SJCRH30 (cell line): ENCODE measurements at places on chromosomes 6 and 20. TPM values are rescaled to one million over a fixed set of nuclear protein-coding genes. Genes with fewer than 3 reads are reported as not detected.

Gene CALHM4
- not detected in 2 replicates for total RNA-seq

DNA sequence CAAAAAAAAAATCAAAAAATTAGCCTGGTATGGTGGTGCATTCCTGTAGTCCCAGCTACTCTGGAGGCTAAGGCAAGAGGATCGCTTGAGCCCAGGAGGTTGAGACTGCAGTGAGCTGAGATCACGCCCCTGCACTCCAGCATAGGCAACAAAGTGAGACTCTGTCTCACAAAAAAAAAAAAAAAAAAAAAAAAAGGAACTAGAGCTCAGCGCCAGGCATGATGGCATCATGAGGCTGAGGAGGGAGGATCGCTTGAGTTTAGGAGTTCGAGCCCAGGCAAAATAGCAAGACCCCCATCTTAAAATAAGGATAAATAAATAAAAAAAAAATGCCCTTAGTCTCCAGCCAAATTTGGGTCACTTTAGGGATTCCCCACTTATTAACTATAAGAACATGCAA lies 40.4 kb upstream of the PIM1 start:
- H3K4me3 ChIP-seq: no peak overlapping the region
- DNase-seq: no peak
- peaks cover 34% of the 10 kb centered on the region for H3K4me1 ChIP-seq

DNA sequence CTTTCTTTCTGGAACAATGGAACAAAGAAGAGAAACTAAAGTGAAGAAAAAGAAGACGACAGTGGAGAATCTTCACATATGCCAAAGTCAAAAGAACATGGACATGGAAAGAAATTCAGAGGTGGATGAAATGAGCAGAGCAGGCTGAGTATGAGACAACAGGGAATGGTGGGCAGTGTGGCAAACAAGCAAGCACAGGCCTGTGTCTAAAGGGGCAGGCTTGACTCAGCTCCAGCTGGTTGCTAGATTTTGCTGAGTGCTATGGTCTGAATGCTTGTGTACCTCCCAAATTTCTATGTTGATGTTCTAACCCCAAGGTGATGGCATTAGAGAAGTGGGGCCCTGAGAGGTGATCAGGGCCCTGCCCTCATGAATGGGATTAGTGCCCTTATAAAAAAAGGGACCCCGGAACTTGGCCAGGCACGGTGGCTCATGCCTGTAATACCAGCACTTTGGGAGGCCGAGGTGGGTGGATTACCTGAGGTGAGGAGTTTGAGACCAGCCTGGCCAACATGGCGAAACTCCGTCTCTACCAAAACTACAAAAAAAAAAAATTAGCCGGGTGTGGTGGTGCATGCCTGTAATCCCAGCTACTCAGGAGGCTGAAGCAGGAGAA lies 49.6 kb downstream of the ZMYND8 start:
- no peaks in the 10 kb centered on the region for H3K27me3 ChIP-seq
- H3K36me3 ChIP-seq: peaks cover 82% of the 10 kb centered on the region
- no peak overlapping the region for H3K4me3 ChIP-seq
- no peak overlapping the region for H3K27ac ChIP-seq
- peaks cover 17% of the 10 kb centered on the region for H3K4me1 ChIP-seq

DNA sequence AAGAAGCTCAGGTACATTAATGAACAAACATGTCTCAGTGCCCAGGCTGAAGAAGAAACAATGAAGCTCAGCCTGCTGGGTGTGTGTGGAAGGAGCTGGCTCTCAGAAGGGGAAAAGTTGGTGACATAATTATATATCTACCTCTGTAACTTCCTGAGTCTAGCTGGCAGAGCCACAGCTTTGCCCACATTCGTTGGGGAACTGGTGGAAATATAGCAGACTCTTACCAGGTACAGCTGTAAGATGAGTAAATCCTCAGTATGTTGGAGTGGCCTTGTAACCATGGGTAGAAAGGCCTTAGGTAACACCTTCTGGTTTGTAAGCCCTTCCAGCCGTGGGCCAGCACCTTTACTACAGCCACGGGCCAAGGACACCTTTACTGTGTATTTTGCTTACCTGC lies 29.9 kb upstream of the PNRC1 start:
- H3K4me1 ChIP-seq: no peaks in the 10 kb centered on the region; the same call in 1 of the 2 replicates
- H3K27me3 ChIP-seq: no peaks in the 10 kb centered on the region
- no peak overlapping the region for H3K4me3 ChIP-seq
- H3K27ac ChIP-seq: no peak overlapping the region
- no peak for DNase-seq

GRCh38 chr6:134689641-134690040 lies 260.3 kb downstream of the ALDH8A1 start:
- no peak overlapping the region for H3K4me3 ChIP-seq
- no peak for DNase-seq
- H3K27ac ChIP-seq: no peak overlapping the region
- no peaks in the 10 kb centered on the region for H3K4me1 ChIP-seq
- no peaks in the 10 kb centered on the region for H3K36me3 ChIP-seq
